ENCODE measurements at places on chromosomes 4 and X. TPM values are rescaled to one million over a fixed set of nuclear protein-coding genes. Genes with fewer than 3 reads are reported as not detected.

DNA sequence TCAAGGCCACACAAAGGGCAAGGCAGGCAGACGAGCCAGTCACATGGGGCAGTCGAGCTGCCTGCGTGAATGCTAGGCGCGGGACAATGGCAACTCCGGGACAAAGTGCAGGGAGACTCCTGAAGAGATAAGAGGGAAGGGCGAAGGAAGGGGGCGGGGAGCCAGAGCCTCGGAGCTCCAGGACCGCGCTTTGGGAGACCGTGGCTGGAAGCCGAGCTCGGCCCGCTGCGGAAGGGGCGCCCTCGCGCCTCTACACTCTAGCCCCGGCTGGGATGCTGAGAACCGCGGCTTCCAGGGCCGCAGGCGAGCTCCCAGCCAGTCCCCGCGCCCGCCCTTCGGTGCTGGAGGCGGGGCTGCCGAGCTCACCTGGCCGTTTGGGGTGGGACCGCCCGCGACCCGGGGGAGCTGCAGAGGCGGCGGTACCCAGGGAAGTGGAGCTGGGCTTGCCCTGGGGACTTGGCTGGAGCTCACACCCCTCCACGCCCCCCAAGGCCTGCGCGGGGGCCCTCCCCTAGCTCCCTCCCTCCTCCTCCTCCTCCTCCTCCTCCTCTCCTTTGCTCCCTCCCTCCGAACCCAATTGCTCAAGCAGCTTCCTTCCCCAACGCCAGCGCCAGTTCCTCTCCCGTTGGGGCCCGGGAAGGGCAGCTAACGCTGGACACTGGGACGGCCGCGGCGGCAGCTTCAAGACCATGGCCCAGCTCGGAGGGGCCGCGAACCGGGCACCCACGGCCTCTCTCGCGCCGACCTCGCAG lies at the start of gene SOWAHD:
TSS of gene SOWAHD (plus strand) at position 610 of the 752 bp plus-strand sequence. CDS start at position 690, 80 bp downstream.
- peak; percentile 38 for DNase-seq

GRCh38 chr4:158008551-158009218 lies 164.1 kb downstream of the GASK1B start:
- no peak for DNase-seq

The TMEM255A gene
- total RNA-seq = not detected

DNA sequence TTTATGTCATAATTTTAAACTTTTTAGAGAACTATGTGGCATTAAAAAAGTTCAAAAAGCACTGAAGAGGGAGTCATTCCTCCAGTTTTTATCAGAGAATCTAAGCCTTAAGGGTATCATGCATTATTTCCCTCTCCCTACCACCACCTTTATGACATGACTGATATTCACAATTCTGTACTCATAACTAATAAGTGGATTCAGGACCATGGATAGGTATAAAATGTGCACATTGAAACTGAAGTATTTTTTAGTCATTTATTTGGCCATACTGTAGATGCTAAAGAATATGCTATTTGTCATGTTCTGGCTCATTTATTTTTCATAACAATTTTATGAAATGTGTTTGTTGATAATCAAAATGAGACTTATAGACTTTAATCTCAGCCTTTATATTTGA lies 897.5 kb upstream of the AGA start:
- no peak for DNase-seq

GRCh38 chr4:74893171-74893570 lies 39.7 kb upstream of the PARM1 start:
- no peak for DNase-seq

GRCh38 chrX:84258708-84259107 lies 70.7 kb upstream of the RPS6KA6 start:
- no peak for DNase-seq

DNA sequence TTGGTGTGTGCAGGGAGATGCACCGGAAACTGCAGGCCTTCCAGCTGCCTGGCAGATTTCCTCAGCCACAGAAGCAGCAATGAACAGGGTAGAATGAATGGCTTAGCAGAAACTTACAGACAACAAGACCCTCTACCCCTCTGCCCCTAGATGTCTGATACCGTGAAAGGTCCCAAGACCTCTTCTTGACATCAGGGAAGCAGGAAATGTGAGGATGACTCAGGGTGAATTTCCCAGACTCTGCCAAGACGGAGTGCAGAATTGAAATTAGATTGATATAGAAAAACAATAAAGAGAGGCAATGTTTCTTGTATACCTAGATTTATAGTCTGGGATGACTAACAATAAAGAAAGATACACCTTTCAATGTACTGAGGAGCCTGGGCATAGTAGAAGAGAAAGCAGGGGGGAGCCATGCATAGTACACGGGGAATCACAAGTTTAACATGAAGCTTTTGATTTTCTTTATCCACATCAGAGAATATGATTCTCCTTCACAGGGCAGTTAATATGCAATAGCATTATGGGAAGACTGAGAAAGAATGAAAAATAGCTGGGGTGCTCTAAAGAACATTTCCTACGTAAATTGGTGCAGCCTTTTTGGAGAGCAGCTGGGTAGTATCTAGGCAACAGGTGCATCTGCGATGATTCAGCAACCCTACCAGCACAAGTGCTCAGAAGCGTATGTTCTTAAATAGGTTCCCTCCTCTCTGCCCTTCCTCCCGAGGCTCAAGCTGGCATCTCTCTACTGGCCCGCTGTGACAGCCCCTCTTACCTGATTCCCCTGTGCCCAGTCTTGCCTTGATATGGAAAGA lies 18.3 kb upstream of the CXCR3 start:
- DNase-seq = no peak

The THAP9 gene
- total RNA-seq = 3.8 TPM

The HADH gene
- total RNA-seq = 49.6 TPM

The FOXR2 gene
- total RNA-seq = not detected

DNA sequence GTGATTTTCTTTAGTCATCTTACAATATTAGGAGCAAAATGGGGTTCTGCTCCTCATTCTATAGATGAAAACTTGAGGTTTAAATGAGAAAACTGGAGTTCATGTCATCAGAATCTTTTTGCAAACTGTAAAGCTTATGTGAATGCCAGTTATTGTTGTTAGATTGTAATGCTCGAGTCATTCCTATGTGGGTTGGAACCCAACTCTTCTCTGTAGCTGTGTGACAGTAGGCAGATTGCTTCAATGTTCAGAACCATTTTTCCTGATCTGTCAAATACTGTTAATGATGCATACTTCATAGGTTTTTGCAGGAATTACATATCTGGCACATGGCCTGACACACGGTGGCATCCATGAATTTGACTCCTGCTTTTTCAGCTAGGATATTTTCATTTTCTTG lies 178.9 kb downstream of the RAPGEF2 start:
- DNase-seq = no peak

DNA sequence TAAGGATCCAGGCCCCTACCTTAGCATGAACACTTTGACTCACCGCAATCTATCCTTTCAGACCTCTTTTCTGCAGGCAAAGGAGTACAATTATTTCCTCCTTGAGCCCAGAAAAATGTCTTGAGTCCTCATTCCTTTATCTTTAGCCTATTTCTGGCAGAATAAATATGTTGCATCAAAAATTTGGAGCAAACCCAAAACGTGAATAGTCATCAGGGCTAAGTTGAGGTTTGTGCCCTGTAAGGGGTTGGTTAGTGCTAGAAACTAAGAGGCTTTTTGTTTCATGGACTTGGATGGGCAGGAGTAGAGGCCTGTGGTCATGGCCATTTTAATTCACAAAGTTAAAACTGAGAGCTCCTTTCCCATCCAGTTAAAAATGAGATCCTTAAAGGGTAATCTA lies 460.3 kb downstream of the GBA3 start:
- no peak for DNase-seq

The APLN gene
- 2.6 TPM for total RNA-seq

The DDIT4L gene
- total RNA-seq = not detected

- DNase-seq = no peak
Measured at GRCh38 chrX:10444204-10444603, 176.2 kb downstream of the MID1 start.

- DNase-seq = no peak
Measured at GRCh38 chrX:31392513-31392912, 320.7 kb upstream of the FTHL17 start.

GRCh38 chrX:28843817-28844216 lies 256.6 kb downstream of the IL1RAPL1 start:
- DNase-seq = no peak

- DNase-seq = no peak
Measured at GRCh38 chr4:82621251-82621650, 59.5 kb upstream of the TMEM150C start.

The FABP2 gene
- not detected for total RNA-seq

DNA sequence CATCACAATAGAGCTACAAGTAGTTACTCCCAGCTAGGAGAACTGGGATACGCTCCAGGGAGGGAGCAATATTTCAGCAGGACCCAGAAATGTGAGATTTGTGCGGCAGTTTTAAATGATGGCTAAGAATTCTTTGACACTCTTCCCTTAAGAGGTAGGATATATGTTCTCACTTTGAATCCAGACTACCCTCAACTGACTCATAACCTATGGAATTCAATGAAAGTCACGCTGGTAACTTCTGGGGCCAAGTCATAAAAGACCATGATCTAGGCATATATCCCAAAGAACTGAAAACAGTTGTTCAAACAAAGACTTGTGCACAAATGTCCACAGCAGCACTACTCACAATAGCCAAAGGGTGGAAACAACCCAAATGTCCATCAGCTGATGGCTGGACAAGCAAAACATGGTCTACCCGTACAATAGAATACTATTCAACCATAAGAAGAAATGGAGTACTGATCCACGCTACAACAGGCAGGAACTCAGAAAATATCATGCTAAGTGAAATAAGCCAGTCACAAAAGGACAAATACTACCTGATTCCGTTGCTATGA lies 10.5 kb downstream of the CD99L2 start:
- DNase-seq = no peak

The PTPN13 gene
- 0.02 TPM for total RNA-seq

- no peak for DNase-seq
Measured at GRCh38 chr4:123495530-123495929, 98.9 kb downstream of the SPRY1 start.

GRCh38 chr4:8769645-8770517 lies 101.8 kb downstream of the HMX1 start:
- no peak for DNase-seq

DNA sequence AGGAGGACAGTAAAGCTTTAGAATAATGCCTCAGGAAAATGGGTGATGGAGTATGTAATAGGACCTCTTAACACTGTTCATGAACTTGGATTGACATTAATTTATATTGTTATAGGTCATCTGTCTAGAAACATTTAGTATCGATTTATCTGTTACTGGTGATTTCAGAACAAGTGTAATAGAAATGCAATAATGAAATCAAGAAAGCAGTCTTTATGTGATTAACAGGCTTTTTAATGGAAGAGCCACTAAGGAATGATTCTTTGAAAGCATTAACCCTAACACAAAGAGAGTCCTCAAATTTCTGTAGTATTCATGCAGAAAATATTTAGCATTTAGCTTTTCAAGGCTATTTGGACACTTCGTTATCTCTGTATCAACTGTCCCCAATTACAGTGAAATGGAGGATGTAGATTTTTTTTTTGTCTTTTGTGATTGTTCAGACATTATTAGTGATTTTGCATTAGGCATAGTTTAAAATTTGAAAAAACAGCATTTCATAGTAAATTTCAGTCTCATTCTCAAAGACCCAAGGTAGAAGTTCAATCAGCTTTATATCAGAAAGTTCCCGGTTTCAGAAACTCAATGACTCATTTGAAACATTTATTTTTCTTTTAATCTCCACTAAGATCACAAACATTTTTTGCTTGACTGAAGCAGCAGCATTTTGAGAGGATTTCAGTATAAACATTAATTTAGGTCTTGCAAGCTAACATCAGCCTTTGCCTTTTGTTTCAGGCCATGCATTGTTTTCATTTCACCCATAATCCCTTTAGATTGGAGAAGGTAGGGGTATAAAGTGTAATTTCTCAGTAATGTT lies 56.3 kb downstream of the AGTR2 start:
- no peak for DNase-seq

DNA sequence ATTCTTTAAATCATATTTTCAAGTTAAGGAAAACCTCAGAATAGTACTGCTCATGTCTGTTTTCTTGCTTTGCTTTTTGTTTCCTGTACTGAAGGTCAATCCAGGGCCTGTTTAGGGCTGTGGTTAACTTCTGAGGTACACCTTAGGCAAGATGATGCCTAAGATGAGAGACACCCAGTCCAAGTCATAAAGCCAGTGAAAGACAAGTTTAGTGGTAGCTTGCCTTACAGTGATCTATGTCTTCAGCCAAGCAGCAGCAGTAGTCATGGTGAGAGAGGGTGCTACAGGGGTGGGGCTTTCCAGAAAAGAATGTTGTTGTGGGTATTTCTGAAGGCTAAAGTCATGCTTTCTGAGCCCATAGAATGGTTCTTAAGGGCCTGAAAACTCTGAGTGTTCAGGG lies 173.7 kb downstream of the VSIG4 start:
- DNase-seq = no peak

The FAM133A gene
- not detected for total RNA-seq

GRCh38 chr4:87056881-87057280 lies 122.1 kb downstream of the AFF1 start:
- no peak for DNase-seq

The POU3F4 gene
- not detected for total RNA-seq

The SPANXD gene
- not detected for total RNA-seq

GRCh38 chr4:73599182-73599581 lies 21.1 kb downstream of the RASSF6 start:
- DNase-seq = no peak

DNA sequence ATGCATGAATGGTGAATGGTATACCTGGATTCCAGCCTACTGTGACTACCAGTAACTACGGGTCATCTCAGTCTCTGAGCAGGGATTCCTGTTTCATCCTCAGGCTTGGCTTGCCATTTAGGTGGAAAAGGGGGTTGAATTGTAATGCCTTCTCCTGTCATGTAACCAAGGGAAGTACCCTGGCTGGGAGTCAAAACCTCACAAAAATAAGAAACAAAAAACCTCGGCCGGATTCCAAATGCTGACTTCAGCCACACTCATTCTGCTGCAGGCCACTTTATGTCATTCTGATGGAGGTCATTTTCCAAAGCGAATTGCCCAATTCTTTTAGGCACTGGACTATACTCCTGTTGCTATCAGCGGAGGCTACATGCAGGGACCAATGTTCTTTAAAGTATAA lies 324.7 kb downstream of the LDB2 start:
- no peak for DNase-seq

GRCh38 chr4:1654216-1654955 lies 29.7 kb downstream of the FAM53A start:
- no peak for DNase-seq

GRCh38 chrX:97898798-97899197 lies 1015.1 kb downstream of the RPA4 start:
- no peak for DNase-seq

DNA sequence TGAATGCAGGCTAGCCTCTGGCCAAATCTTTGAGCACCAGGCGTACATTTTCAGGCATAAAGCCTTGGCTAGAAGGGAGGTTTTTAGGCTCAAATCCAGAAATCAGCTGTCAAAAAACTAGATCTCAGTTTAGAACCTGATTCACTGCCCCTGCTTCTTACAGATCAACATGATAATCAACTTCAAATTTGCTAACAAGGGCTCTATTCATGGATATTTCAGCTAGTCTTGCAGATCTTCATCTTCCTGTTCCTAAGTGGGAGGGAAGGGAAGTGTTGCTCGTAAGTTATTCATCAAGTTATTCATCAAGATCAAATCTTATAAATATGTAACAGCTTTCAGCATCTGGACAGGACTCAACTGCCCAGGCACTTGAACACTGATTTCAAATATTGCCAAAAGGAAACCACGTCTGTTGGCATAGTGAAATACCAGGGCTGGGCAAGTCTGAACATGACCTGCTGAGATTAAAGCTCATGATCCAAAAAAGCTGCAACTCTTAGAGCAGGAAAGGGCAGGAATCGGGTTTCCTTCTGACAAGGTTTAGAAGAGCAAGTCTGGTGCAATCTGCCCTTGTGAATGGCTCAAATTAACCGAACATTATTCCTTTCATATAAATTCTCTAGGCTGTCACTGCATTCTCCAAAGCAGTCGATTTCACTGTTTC lies 200.3 kb downstream of the PDGFC start:
- DNase-seq = no peak

GRCh38 chr4:122639181-122639580 lies 18.3 kb upstream of the IL21 start:
- DNase-seq = no peak
